ENCODE measurements at places on chromosomes 7 and 10.

DNA sequence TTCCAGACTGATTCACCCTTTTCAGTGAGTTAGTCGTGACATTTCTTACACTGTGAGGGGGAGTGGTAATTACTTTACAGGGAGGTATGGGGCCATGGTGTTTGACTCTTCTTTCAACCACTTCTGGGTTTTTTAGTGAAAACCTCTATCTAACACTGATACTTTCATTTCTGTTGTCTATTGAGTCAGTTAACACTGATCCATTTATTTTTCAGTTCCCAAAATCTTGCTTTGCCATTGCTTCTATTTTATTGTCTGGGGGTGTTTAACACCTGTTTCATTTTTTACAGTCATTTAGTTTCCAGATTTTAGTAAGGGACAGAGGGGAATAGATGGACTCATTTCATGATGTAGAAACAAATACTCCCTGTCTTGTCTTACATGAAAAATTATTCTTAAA, 61.5 kb downstream of the HELLS start:
- DNase-seq: no peak

GRCh38 chr7:4854916-4855315, 6.9 kb downstream of the PAPOLB start:
- DNase-seq: no peak

GRCh38 chr10:125005312-125006187, 63.6 kb downstream of the ZRANB1 start:
- no peak for DNase-seq

- no peak for DNase-seq
Observed at GRCh38 chr7:143381427-143382125, 431 bp downstream of the ZYX start.

DNA sequence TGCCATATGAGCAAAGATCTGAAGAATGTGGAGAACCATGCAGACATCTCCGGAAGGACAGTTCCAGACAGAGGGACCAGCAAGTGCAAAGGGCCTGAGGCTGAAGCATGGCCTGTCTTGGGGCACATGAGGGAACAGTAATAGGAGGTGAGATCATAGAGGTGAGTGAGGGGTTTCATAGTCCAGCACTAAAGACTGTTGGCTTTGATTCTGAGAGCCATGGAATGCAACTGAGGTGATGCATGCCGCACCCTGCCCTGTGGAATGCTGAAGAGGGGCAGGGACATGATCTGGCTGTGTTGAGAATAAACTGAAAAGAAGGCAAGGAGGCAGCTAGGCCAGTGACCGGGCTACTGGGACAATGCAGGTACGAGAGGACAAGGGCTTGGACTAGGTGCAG, 253.1 kb upstream of the KLF14 start:
- no peak for DNase-seq

- no peak for DNase-seq
Observed at GRCh38 chr10:46549171-46550075, 7.0 kb downstream of the GPRIN2 start.

GRCh38 chr10:60901561-60902235, 42.3 kb downstream of the RHOBTB1 start:
- no peak for DNase-seq

- DNase-seq: no peak
Observed at GRCh38 chr7:122672536-122672935, 26.4 kb downstream of the RNF133 start.

DNA sequence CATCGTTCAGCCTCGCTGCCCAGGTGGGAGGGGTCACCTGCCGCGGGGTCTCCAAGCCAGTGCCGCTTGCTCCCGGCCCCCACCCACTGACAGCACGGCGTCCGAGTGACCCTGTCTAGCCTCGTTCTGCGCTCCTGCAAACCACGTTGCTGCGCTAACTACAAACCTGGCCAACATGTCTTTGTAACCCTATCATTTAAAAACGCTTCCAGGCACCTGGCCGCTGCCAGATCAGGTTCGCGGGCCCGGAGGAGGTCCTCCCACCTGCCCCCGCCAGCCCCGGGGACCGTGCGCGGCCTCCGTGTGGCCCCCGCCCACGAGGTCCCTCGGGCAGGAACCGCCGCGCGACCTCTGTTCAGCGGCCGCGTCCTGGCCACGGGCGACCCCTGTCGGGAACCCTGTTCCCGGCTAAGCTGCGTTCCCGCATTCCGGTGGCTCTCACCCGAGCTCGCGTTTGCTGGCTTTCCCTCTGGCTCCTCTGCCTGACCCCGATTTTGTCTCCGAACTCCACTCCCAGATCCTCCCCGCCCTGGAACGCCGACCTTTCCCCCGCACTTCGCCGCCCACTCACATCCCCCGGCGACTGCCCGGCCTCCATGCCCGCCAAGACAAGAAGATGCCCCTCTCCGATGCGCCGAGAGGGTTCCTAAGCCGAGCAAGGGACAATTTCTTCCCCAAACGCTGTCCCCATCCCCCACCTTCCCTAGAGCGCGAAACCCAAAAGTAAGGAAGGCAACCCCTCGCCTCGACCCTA, 2.4 kb downstream of the SFMBT2 start:
- DNase-seq: no peak

All from stimulated activated CD4-positive, alpha-beta T cell treated with anti-CD3 and anti-CD28 coated beads, TNF-alpha, amount 100 ng/mL, for 48 hours (primary cell).